ENCODE measurements at places on chromosomes 6 and 20.

GRCh38 chr20:38221119-38221589 is 39.4 kb downstream of the KIAA1755 start:
- peak; percentile 74 for DNase-seq

GRCh38 chr6:71496018-71496721 is 207.6 kb downstream of the OGFRL1 start:
- DNase-seq: no peak

- DNase-seq: no peak
Measured at GRCh38 chr20:35489717-35490116, 34.3 kb downstream of the CEP250 start.

DNA sequence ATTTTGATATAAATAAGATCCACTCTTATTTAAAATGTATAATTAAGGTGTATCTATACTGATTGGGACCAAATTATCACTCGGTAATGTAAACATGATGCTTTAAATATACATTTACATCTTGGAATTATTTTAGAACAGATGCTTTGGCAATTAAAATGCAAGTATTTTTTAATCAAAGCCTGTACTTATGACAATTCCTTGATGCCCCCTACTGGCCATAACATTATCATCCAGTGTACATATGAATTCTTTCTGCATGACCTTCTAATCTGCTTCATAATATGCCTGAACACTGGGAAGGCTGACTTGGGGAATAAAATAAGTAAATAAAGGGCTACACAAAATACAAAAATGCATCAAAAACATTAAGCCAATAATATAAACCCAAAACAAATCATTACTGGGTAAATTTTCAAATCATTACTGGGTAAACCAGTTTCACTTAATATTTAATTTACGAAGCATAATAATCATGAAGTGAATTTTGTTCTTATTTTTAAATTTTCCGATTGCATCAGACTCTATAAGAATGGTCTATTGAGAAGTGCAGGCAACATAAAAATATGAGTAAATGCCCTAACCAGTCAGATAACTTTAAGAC is 65.1 kb downstream of the CGA start:
- DNase-seq: no peak

DNA sequence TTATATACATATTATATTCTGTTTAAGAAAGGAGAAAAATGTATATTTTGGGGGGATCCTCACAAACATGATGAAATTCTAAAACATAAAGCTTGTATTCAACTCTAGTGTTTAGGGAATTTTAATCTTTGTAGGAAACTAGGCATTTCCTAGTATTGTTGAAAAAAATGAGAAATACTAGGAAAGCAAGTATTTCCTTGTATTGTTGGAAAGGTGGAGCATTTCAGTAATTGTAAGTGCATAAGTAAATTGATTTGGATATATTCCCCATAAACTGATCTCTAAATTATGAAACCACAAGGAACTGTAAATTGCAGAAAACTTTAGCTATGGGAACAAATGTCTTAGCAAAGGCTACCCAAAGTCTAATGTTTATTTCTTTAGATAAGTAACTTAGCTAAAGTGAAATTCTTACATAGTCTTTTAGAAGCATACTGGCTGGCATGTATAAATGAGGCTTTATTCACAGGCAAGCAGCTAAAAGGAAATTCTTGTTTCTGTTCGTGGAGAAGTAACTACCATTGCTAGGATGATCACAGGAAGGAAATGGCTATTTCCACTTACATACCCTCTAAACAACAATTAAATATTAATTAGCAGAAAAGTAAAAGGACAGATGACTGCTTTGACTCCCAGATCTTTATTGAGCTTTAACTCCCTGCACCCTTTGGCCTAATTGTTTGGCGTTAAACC is 19.9 kb upstream of the NRN1 start:
- DNase-seq: no peak

DNA sequence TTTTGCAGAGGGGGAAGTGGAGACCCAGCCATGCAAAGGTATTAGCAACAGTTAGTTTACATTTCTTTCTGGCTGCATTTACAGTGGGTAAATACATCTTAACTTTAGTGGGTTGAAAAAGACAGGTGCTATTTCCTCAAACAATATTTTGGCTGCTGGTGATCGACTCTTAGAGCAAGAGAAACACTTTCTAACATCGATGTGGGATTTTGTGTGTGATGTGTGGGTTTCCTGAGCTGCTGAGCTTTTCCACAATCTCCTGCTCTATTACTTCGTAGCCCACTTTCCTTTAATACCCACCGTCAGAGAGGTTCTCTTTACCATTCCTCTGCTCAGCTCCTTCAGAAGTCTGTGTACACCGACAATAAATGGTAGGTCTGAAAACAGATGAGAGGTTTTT is 339.0 kb downstream of the NRN1 start:
- no peak for DNase-seq

Data from activated CD4-positive, CD25-positive, alpha-beta regulatory T cell treated with anti-CD3 and anti-CD28 coated beads, Interleukin-2, amount 50 U/mL, for 72 hours (primary cell).